ENCODE measurements at places on chromosomes 2 and 18.
A peak's percentile ranks its signal among the peaks of the same experiment; 100 is the strongest.

DNA sequence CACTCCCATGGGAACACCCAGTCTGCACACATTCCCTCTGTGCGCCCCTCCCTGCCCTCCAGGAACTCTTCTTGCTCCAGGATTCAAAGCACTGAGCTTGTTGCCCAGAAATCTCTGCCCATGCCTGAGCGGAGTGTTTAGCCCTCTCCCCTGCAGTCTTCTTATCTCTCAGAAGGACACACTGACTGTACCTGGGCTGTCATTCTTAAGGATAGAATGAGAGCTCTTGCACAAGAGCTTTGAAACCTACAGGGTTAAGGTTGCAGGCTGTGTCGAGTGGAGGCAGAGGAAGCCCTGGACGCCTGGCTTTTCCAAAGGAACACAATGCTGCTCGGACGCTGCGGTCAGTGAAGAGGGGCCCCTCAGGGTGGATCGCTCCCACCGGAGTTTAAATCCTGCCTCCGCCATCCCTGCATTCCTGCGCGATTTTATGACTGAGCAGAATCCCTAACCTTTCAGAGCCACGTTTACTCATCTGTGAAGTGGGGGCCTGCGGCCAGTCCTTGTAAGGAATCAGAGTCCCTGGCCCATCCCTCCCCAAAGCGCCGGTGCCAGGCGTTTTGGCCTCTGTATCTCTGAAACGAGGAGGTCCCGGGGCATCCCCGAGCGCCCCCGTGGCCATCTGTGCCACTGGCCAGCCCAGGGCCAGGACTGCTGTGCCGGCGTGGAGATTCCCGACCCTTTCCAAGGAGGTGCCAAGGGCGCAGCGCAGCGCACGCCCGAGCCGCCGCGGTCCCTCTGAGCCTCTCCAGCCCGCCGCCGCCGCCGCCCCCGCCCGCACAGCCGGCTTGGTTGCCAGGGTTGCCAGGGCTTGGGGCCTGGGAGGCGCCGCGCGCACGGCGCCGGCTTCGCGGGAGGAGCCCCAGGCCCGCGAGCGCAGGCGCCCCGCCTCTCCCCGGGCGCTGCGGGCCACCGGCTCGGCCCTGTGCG, 58.9 kb downstream of the FAM168B start:
- DNase-seq = no peak

GRCh38 chr18:22830511-22830910, 102.6 kb upstream of the RBBP8 start:
- DNase-seq = no peak

DNA sequence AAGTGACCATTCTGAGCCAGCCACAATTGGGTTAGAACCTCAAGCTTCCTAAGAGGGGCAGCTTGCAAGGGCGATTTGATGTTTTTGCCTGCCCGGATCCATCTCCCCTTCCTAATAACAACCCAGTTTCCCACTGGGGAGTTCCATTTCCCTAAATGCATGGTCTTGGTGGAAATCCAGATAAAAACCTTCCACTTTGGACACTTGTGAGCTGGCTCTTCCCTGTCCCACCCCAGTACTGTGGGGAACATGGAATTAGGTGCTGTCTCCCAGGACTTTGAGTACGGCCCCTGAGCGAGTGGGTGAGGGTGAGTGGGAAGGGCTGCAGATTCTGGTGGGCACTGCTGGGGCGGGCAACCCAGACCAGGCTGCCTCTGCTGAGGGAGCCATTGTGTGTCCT, 122.3 kb downstream of the DDX1 start:
- DNase-seq = no peak

- no peak for DNase-seq
Measured at GRCh38 chr18:3704556-3705344, 254.8 kb downstream of the TGIF1 start.

DNA sequence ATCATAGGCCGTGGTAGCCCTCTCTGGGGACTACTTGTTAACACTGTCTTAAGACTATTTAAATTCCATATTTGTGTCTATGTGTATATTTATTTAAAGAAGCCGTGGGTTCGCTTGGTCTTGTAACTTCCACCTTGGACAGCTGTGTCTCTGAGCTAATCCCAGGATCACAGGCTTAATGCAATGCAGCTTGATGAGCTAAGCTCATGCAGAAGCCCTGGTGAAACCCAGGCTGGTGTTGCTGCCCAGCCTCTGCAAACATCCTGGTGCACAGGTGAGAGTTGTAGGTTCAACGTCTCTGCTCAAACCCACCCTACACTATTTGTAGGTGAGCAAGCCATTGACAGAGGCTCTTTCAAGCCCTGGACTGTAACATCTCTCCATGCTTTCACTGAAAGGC, 211.8 kb downstream of the FAM210A start:
- no peak for DNase-seq

DNA sequence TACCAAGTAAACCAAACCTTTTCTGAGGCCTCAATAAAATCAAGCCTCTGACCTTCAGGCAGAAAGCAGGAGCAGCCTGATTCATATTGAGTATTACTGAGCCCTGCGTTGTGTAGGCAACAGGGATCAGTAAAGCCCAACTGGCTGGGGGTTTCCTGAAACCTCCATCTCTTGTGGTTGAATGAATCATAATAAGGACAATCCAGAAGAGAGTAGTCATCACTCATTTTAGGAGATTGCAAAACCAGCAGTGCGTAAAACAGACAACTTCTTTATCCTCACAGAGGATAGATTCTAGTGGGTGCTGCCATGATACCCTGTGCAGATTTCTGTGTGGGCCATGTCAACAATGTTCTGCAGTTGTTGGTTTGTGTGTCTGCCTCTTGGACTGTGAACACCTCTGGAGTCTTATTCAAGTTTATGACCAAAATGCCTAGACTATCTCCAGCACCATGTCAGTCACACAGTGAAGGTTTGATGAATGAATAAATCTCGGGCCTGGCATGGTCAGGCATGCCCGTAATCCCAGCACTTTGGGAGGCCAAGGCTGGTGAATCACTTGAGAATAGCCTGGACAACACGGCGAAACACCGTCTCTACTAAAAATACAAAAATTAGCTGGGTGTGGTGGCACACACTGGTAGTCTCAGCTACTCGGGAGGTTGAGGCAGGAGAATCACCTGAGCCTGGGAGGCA, 51.8 kb upstream of the RAB27B start:
- DNase-seq = peak; percentile 99

- DNase-seq = peak; percentile 70
Measured at GRCh38 chr2:14420851-14421250, 211.7 kb upstream of the LRATD1 start.

- no peak for DNase-seq
Measured at GRCh38 chr2:157334335-157334734, 8.7 kb upstream of the ERMN start.

- no peak for DNase-seq
Measured at GRCh38 chr18:69208545-69208944, 192.1 kb upstream of the DOK6 start.

- no peak for DNase-seq
Measured at GRCh38 chr18:23872701-23873550, 141.6 kb upstream of the TTC39C start.

DNA sequence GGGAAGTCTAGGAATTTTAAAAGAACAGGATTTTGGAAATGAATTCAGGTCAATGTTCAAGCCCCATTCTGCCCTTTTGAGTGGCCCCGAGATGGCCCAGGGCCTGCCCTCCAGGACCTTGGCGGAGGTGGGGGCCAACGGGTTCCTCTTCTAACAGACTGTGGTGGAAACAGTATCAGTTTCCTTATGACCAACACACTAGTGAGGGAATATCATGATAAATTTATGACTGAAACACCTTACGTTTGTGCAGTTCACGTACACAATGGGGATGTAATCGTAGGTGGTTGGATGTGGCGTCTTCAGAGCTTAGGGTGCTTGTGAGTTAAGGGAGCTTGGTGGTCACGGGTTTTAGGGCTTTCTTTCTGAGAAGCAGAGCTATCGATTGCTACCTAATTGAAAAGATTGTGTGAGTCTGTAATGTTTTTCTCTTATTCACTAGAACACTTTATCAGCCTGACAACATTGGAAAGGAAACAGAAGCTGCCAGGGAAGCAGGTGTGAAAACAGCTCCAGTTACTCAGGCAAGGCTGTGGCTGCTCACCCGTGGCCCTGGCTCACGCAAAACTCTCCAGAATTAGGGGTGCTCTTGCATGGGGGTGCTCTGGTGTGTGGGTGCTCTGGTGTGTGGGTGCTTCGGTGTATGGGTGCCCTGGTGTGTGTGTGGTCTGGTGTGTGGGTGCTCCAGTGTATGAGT, 165.3 kb downstream of the SNTG2 start:
- no peak for DNase-seq

GRCh38 chr2:238924032-238924431, 76.1 kb downstream of the TWIST2 start:
- no peak for DNase-seq

- no peak for DNase-seq
Measured at GRCh38 chr2:233803292-233803911, 25.3 kb downstream of the MROH2A start.

- DNase-seq = no peak
Measured at GRCh38 chr18:37769826-37770225, 204.2 kb upstream of the CELF4 start.

GRCh38 chr2:44055664-44056063, 59.9 kb upstream of the LRPPRC start:
- DNase-seq = no peak

DNA sequence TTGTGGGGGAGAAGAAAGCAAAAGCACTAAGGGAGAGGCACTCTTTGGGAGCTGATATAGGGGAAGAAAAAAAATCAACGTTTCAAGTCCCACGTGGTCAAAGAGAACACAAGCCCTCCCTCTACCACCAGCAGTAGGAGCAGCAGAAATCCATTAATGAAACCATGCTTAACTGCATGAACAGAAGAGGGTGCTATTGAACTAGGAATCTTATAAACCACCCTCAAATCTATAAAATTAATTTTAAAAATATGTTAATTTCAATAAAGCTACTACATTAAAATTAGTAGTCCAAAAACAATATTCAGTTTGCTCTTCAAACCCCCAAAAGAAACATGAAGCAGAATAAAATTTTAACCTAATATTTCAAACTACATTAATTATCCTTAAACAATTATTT, 147.8 kb downstream of the TMEM18 start:
- DNase-seq = peak; percentile 2

DNA sequence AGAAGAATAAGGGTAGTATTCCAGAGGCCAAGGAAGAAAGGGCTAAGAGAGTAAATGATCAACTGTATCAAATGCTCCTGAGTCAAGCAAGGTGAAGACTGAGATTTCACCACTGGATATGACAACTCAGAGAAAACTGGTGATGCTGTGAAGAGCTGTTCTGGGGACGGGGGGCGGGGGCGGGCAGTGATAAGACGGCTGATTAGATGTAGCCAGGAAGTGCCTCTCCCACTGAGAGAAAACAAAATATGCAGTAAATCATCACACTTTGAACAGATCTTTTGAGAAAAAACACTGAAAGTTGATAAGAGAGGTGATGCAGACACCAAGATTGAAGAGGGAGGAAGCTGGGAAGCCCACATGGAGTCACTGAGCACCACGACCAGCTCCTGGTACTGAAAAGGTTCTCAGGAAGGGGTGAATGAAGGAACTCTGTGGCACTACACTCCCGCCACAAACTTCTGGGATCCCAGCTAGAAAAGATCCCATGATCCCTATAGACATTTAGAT, 75.8 kb downstream of the MYO3B start:
- no peak for DNase-seq

DNA sequence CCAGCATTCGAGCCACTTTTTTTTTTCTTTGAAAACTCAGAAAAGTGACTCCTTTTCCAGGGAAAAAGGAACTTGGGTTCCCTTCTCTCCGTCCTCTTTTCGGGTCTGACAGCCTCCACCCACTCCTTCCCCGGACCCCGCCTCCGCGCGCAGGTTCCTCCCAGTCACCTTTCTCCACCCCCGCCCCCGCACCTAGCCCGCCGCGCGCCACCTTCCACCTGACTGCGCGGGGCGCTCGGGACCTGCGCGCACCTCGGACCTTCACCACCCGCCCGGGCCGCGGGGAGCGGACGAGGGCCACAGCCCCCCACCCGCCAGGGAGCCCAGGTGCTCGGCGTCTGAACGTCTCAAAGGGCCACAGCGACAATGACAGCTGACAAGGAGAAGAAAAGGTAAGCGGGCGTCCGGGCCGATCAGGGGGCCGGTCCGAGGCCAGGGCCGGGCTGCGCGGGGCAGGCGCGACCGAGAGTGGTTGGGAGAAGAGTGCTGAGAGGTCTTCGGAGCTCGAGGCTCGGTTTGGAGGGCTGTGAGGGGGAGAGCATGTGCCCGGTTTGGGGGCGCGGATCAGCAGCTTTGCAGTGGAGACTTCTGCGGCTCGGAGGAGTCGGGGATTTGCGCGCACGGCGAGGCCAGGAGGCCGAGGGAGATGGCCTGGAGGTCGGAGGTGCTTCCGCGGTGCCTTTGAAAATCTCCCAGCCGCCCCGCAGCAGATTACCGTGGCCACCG, 502 bp downstream of the EPAS1 start:
- DNase-seq = no peak

DNA sequence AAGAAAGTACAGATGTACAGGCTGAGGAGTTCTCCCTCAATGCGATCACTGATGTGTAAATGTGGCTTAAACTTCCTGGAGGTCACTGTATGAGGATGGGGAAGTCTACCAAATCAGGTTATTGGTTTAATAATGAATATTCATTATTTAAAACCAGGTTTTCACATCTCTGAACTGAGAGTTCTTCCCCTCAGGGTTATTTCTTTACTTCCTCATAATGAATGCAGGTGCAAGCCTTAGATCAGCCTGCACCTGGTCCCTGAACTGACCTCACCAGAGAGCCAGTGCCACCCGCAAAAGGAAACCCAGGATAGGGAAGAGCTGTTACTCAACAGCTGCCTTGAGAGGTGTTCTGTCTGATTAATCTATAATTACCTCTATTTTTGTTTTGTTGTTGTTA, 369.0 kb downstream of the EPHA4 start:
- no peak for DNase-seq

DNA sequence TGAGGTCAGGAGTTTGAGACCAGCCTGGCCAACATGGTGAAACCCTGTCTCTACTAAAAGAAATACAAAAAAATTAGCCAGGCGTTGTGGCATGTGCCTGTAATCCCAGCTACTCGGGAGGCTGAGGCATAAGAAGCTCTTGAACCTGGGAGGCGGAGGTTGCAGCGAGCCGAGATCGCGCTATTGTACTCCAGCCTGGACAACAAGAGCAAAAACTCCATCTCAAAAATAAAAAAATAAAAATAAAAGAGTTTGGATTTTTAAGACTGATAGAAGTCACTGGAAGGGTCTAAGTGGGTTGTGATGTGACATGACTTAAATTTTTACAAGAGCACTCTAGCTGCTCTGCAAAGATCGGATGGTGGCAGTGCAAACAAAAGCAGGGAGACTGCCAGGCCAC, 15.9 kb downstream of the KCNK3 start:
- DNase-seq = no peak

GRCh38 chr2:226352941-226353560, 446.6 kb downstream of the IRS1 start:
- no peak for DNase-seq

DNA sequence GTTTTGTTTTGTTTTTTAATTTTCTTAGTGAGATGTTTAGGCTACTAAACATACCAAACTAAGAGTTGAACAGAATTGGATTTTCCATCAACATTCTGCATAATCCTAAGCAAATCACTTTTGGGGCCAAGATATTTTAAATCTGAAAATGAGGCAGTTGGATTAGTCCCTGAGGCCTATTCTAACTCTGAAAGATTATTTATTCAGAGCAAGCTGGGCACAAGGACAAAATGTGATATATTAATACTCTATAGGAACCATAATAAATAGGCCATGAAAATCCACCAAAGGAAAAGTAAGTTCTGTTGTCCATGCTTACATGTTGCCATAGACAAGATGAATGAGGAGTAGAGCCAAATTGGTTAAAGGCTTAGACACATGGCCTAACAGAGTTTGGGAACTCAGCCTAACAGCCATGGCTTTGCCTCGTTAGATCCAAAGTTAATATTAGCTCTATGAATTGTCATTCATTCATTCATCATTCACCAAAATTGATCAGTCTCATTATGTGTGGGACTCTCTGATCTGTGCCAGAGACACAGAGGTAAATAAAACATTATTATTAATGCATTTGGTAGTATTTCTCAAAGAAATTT, 183.5 kb downstream of the SCG2 start:
- no peak for DNase-seq

Data from skeletal muscle cell (primary cell).